G401 (cell line): ENCODE measurements at places on chromosomes 1 and 21. TPM values are rescaled to one million over a fixed set of nuclear protein-coding genes. Genes with fewer than 3 reads are reported as not detected.
A peak's percentile ranks its signal among the peaks of the same experiment; 100 is the strongest.

DNA sequence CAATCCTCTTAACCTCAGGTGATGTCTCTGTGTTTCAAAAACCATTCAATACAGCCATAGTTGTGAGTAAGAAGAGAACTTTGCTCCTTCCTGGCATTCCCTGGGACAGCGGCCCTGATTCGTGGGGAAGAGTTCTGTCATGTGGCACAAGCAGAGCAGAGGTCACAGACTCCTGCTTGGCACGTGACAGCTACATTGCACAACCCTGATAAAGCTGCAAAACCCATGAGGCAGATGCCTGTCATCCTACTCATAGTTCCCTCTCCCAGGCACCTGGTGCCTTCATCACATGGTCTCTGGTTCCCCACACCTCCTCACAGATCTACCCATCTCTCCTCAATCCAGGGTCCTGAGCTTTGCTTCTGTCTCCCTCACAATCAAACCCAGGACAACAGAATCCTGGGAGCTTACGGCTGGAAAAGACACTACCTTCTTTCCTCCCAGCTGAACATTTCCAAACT lies 70.8 kb downstream of the PLPP3 start:
- no peak for DNase-seq

GRCh38 chr1:83637009-83637408 lies 361.9 kb downstream of the TTLL7 start:
- DNase-seq: no peak

Gene USP1
- 39.8 and 65.4 TPM in 2 replicates for total RNA-seq

Gene LY9
- not detected in 2 replicates for total RNA-seq

GRCh38 chr1:73306899-73307555 lies 890.9 kb downstream of the LRRIQ3 start:
- no peak for DNase-seq

DNA sequence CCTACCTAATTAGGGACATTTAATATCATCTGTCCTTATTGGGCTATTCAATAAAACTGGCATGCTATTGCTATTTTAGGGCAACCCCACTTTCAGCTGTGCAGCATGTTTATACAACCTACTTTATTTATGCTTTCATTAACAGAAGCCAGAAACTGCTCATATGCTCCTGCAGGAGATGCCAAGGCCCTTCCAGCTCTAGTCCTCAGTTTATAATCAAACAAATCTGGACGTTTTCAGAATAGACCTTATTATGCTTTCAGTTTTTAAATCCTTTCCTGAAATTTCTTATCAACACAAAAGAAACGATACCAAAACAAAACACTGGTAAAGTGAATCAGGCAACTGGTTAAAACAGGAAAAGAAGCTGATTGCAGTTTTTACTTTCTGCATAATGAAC lies 53.2 kb downstream of the PTGS2 start:
- no peak for DNase-seq

DNA sequence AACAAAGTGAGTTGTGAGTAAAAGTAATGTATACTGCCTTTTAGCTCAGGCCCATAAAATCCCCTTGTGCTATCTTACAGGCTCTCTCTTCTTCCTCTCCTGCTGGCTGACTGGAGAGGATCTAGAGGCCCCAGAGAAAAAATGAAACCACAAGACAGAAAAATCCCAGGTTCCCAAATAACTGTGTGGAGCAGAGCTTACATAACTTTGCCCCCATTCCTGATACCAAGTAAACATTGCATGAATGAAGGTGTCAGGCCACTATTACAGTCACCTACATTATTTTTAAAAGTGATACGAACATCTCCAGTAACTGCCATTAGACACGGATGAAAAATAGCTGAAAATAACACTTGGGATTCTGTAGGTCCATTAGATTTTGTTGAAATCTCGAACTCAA lies 386.0 kb upstream of the NR5A2 start:
- DNase-seq: no peak

- DNase-seq: no peak
Observed at GRCh38 chr21:46253610-46254124, 25.1 kb upstream of the LSS start.

DNA sequence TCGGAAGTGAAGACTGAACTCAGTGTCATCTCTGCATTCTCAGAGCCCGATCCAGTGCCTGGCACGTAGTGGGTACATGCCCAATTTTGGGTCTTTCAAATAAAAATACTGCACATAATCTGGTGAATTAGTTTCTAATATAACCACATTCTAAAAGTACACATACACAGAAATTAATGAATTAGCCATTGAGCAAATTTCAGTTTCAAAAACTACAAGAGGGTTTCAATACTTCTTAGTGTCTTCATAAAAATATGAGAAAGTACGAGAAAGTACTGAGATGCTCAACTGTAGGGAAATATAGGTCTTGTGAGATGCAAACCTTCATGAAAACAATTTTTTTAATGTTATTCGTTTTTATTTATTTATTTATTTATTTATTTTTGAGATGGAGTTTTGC lies 86.9 kb downstream of the SMYD2 start:
- DNase-seq: no peak

GRCh38 chr21:26934383-26934782 lies 32.5 kb downstream of the ADAMTS5 start:
- peak; percentile 78 for DNase-seq

DNA sequence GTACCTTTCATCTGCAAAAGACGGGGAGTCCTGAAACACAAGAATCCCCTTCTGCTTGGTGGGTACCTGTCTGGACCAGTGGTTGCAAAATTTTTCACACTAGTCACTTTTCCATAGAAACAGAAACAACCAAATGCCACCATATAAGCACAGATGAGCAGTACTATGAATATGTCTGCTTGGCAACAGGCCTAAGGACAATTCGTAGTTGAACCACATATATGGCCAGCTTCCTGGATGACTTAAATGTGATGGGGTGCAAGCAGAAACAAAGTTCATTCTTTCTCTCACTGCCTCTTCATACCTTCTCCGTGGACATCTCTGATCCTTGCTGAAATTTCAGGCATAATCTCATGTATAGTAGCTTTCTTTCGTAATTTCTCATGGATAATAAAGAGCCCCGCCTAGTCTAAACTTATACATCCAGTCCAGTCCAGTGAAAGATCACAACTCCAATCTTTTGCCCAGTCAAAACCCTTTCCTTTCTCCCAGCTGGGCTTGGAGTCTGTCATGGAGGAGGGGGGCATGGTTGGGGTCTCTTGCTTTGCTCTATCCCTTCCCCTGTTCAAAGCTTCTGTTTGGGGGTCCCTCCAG lies 7.0 kb downstream of the FCAMR start:
- DNase-seq: no peak

DNA sequence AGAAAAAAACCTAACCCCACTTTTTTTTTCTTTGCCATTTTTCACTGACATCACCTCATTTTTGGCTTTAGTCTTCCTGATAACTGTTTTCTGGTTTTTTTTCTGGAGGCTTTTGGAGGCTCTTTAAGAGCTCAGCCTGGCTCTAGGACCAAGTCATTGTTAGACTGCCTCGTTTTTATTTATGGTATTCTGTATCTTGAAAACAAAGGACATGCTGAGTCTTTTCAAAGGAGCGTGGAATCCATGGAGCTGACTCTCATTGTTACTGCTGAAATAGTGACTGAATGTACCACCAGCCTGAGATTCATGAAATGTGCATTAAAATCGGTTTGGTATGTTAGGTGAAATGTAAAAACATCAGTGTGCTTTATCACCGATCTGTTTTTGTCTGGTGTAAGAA lies 28.0 kb downstream of the RASAL2 start:
- no peak for DNase-seq

- DNase-seq: no peak
Observed at GRCh38 chr1:66315671-66316070, 218.3 kb upstream of the SGIP1 start.

DNA sequence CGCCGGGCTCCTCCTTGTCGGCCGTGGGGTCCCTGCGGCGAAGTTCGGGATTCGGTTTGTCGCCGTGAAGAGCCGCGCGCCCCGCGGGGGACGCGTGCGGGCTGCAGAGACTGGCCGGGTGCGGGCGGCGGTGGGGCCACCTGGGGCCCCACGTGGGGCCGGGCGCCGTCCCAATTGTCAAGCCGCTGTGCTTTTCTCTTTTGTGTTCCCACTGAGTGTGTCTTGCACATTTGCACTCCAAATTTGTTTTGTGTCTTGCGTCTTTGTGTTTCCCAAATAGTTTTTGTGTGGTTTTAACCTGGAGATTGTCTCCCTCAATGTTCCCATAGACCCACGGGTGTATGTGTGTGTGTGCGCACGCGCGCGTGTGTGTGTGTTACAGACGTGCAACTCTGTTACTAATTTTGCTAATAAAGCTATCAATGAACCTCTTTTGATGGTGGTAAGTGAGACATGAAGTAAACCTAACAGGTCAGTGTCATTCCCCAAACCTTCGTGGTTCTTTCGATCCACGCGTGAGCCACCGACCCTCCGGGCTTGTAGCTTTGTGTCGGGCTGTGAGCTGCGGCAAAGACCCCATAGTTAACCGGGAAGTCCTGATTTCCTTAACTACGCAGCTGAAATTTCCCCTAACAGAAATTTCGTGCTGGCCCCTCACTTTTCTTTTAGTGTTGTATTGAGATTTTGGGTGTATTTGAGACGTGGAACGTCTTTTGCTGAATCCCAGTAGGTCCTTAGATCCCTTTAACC lies 708 bp downstream of the PRDM2 start:
- peak; percentile 54 for DNase-seq

- no peak for DNase-seq
Observed at GRCh38 chr1:9284061-9284460, 8.6 kb upstream of the SPSB1 start.

DNA sequence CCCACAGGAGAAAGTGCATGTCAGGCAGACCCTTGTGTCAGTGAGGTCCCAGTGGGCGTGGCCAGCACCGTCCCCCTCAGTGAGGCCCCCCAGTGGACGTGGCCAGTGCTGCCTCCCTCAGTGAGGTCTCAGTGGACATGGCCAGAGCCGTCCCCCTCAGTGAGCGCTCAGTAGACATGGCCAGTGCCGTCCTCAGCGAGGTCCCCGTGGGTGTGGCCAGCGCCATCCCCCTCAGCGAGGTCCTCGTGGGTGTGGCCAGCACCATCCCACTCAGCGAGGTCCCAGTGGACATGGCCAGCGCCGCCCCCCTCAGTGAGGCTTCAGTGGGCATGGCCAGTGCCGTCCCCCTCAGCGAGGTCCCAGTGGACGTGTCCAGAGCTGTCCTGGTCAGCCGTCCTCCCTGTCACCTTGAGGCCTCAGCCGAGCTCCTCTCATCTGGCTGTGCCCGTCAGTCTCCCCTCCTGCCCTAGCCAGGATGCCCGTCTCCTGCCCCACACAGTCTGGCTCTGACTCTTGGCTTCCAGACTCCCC lies 35.5 kb downstream of the PDE9A start:
- DNase-seq: no peak

Gene SPRR5
- not detected in 2 replicates for total RNA-seq

- DNase-seq: peak; percentile 55
Observed at GRCh38 chr1:46523496-46524353, 27.7 kb downstream of the KNCN start.

Gene C1orf87
- total RNA-seq: not detected in 2 replicates

- no peak for DNase-seq
Observed at GRCh38 chr1:2208309-2209239, 14.0 kb upstream of the FAAP20 start.

DNA sequence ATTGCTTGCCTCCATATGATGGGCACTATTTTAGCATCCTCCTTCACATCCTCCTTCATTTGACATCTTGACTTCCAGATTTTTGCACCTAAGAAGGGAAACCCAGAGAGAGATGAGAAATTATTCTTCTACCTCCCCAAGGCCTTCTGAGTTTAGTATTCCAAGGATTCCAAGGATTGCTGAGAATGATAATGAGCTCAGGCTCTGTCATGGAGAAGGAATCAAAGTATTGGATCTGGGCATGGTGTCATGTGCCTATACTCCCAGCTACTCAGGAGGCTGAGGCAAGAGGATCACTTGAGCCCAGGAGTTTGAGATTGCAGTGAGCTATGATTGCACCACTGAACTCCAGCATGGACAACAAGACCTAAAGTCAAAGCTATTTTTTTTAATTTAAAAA lies 26.6 kb upstream of the ZNF281 start:
- no peak for DNase-seq

GRCh38 chr1:35702508-35702907 lies 16.2 kb downstream of the C1orf216 start:
- no peak for DNase-seq

DNA sequence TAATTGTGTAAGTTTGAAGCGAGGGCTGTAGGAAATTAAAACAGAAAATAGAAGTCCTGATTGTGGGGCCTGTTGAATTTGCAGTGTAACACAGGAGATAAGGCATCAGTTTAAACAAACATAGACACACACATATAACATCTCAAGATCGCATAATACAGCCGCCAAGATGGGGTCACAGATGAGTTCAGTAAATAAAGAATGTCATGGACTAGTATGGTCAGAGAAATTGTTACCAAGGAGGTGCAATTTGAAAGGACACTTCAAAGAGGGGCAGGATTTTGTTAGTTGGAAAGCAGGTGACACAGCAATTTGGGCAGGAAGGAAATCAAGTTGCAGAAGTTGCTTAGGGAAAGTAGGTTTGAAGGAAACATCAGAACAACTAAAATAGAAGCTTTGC lies 450.0 kb downstream of the USP25 start:
- no peak for DNase-seq

GRCh38 chr1:77336729-77337128 lies 54.9 kb downstream of the AK5 start:
- DNase-seq: no peak

DNA sequence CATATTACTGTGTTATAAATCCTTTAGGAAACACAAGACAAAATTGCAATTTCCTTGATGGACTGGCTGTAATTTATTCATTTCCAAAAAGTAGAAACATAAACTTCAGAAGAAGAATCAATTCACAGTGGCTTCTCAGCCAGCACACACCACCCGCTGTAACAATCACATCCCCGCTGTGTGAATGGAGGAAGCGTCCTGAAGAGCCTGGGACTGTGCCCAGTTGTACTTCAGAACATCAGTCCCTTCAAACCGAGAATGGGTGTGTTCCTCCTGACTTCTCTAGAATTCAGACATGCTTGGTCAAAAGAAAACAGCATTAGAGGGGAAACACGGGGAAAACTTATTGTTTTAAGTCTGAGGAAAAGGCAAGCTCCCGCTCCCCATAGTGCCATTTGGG lies 28.8 kb upstream of the CD84 start:
- no peak for DNase-seq

DNA sequence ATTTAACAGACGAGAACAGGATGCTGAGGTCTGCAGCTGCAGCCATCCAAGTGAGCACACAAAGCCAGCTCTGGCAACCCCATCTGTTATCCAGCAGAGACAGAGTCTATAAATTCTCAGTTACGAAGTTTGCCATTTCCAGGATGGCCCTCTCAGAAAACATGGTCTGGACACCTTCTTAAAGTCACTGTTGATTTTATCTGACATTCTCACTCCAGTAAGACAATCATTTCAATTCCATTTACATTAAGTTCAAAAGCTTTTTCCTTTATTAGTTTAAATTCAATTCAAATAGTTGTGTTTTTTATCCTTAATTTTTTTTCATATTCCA lies 125.5 kb downstream of the DMRTB1 start:
- no peak for DNase-seq

DNA sequence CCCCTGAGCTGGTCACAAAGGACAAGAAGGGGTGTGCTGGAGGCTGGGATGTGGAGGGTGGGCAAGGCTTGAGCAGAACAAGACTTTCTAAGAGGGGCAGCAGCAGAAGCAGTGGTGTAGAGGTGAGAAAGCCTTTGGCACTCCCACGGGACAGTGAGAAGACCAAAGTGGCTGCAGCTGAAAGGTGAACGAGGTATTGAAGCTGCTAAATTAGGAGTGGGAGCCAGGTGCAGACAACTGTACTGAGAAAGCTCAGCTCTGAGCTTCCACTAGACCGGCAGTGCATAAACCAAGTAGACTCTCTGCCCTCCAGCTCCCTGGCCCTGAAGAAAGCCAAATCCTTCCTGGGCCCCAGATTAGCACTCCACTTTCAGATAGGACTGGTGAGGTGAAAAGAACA lies 93.0 kb downstream of the VWA5B1 start:
- DNase-seq: no peak

- no peak for DNase-seq
Observed at GRCh38 chr1:156821801-156822200, 5.2 kb upstream of the SH2D2A start.
